ENCODE measurements at places on chromosomes 5 and 9.

DNA sequence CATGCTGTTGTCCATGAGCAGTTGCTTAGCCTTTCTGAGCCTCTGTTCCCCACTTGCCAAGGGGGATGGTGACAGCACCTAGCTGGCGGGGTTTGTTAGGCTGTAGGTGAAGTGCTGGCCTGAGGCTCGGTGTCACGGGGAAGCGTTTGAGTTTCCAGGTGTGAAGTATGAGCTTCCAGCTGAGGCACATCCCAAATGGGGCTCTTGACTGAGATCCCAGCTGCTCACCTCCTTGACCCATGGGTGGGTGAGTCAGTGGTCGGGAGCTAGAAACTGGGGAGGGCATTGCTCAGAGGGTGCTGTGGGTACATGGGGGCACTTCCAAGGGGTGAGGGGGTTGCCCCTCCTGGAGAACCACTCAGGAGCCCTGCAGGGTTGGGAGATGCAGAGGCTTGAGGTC is 26.4 kb upstream of the RNF130 start:
- DNase-seq: no peak

DNA sequence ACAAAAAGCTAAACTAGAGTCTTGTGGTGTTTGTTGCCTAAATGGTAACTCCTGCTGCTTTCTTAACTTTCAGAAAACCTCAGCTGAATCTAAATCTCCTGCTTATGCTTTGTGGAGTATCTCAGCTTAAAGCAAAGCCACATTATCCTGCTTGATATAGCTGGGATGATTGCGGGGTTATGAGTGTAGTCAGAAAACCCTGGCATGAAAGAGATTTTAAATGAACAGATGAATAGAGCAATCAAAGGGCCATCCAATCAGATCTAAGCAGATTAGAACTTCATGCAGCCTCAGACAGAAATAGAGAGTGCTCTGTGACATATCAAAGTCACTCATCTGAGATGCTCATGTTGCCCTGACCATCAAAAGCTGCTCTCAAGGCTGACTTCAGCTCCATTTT is 305.5 kb downstream of the DMRT2 start:
- no peak for DNase-seq

- peak; percentile 34 for DNase-seq
Measured at GRCh38 chr5:119036101-119036762, 34.7 kb upstream of the DMXL1 start.

DNA sequence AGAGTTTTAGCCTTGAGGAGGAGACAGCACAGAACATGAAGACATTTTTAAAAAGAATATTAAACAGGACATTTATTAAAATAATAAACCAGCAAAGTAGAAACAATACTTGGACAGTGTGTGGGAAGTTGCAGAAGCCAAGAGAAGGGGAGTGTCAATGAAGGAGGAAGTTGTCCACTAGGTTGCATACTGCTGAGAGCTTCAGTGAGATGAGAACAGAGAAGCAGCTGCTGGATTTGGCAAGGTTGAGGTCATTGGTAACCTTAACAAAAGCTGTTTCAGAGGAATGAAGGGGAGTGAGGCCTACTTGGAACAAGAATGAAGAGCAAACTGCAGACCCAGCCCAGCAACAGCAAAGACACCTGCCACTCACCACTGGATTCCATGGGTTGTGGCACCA is 11.4 kb downstream of the BHMT start:
- peak; percentile 66 for DNase-seq

DNA sequence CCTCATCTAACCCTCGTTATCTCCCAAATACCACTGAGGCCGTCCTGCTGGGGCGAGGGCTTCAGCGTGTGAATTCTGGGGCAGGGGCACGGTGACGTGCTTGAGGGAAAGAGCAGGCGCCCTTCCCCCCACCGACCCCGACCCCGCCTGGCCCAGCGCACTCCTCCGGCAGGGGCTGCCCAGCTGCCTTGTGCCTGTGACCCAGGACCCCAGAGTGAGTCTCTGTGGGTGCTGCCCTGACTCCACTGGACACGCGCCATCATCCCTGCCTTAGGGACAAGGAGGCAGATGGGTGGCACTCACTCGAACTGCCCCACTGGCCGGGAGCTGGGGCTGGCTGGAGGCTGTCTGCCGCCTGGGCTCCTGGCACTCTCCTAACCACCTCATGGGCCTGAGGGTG is 136.2 kb upstream of the LPCAT1 start:
- DNase-seq: no peak
